ENCODE measurements at places on chromosomes 11 and 22.

- DNase-seq = no peak
Observed at GRCh38 chr22:23361676-23362075, 181.4 kb downstream of the BCR start.

DNA sequence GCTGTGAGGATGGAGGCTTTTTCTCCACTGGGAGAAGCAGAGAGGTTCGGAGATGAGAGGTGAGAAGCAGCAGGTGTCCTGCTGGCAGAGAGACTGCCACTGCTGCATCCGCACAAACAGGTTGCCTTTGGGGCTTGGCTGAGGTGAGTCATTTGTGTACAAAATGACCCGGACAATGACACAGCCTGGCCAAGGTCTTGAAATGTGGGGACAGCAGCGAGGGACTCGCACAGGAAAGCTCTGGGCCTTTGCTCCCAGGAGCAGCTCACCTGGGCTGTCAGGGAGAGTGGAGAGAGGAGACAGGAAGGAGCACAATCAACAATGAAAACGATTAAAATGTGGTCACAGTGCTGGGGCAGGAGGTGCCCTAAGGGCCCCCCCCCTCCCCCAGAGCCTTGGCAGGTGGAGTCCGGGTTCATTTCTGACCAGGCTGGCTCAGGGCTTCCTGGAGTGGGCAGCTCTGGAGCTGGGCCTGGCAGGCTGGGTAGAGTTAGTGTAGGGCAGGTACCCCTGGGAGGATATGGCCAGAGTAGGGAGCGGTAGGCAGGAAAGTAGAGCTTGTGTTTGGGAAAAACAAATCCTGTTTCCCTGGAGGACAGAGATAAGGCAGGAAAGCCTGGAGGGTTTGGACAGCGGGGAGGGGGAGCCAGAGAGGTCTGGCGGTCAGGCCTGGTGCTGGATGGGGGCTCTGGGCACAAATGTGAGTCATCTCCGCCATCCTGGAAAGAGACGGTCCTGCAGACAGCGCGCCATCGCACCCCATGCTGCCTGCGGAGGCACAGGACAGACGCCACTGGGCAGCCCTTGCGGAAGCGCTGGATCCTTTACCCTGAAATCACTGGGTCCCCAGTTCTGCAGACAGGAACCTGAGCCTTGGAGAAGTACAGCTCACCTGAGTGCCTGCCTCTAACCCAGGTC is 37.8 kb upstream of the CELSR1 start:
- DNase-seq = no peak

DNA sequence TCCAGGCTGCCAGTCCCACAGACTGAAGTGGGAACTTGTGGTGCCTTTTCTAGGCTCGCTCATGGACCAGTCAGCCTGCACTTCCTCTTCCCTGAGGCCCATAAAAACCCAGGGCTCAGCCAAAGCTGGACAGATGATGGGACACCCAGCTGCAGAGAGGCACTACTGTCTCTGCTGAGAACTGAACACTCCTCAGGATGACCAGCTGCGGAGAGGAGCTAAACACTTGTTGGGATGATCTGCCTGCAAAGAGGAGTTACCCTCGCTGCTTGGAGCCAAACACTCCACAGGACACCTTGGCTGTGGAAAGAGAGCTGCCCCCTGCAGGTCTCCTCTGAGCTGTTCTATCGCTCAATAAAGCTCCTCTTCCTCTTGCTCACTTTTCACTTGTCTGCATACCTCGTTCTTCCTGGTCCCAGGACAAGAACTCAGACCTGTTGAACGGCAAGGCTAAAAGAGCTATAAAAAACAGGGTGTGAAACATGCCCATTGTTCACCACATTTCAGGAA is 465.5 kb downstream of the GUCY1A2 start:
- no peak for DNase-seq

GRCh38 chr11:37597776-37598175 is 999.7 kb upstream of the RAG2 start:
- DNase-seq = no peak

- no peak for DNase-seq
Observed at GRCh38 chr11:19789835-19790710, 77.4 kb downstream of the NAV2 start.

GRCh38 chr22:49976439-49977175 is 16.0 kb downstream of the PIM3 start:
- DNase-seq = peak; percentile 73

DNA sequence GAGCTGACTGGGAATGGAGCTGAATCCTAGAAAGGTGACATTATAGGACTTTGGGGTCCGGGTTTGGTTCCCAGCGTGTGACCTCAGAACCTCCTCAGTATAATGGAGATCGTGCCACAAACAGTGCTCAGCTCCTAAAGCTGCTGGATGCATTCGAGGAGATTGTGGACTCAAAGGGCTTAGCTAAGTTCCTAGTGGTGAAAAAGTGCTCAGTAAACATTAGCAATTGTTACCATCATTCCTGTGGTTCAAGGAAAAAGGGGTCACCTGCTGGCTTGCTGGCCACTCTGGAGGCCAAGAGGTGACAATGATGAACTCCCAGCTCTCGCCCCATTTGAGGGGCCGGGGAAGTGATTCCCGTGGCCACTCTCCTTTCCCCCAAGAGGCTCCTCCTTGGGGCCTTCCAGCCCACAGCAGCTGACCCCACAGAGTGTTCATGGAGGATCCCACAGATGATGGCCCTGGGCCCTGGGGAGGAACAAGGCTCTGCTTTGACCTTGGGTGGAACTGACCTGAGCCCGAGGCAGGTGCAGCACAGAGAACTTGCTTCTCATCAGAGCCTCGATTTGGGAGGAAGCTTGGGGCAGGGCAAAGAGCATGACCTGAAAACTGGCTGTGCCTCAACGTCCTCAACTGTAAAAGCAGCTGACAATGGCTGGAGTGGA is 40.1 kb downstream of the TRIM29 start:
- no peak for DNase-seq
